ENCODE measurements at places on chromosomes 2 and 18.

GRCh38 chr2:163187995-163188655 is 349.6 kb upstream of the KCNH7 start:
- DNase-seq = no peak

DNA sequence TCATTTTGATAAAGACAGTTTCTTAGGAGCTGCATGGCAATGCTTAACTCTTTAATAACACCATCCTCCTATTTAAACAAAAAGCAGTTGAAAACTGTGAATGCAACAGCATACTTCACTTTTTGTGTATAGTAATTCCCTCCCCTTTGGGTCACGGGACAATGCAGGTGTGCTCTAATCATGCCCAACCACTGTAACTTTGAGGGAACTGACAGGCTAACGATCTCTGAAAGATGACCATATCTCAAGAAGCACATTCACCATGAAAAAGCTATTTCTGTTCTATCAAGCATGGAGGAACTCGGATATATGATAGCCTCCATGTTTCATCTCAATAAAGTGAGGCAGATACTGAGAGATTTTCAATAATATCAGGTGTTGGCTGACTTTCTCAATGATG is 81.1 kb upstream of the CD226 start:
- DNase-seq = no peak

DNA sequence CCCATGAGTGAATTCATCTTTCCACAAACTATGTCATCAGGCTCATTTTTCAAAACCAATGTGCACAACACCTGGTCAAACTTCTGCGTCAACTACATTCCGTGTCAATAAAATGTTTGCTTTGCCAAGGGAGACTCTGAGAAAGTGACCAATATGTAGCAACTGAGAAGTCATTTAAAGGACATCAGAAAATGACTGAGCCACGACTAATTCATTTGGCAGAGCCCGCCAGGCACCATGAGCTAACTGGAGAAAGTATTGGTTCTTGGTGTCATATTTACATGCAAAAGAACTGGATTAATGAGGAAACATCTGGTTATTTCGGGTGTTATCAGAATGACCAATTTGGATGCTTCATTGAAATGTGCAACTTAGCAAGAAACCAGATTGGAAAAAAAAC is 7.2 kb downstream of the RND3 start:
- DNase-seq = no peak

DNA sequence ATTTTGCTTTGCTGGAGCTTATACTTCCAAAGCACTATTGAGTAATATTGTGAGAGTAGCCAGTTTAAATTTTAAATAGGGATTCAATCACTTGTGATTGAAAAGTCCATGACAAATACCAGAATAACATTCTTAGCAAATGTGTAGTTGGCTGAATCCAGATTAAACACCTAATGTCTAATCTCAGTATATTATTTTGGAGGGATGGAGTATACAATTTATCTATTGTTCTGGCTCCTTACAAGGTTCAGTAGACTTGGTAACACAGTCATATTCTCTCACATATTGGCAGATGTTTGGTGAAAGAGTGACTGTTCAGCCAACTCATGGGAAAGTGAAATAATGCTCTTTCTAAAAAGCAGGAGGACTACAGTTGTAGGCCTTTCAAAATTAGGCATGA is 2.2 kb downstream of the UGT1A9 start:
- DNase-seq = no peak

DNA sequence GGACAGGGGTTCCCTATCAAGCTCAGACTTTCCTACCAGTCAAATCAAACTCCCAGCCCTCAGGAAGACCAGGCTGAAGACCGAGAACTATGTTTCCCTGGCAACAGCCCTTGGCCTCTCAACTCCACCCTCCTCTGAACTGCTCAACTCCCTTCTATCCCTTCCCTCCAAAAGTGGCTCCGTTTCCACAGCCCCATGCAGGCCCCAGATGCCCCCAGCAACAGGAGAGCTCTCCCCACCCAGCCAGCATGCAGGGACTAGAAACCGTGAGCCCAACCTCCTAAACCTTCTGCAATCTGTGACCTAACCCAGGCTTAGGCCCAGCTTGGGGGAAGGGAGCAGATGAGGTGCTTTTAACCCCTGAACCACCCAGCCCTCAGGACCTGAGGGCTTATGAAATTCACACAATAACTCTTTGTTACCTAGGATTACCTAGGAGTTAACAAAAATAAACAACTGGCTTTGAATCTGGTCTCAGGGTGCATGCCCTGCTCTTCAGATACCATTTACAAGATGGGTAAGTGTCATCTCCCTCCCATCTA is 87.2 kb downstream of the BCL11A start:
- no peak for DNase-seq

GRCh38 chr2:239589833-239590232 is 189.0 kb upstream of the HDAC4 start:
- DNase-seq = no peak

GRCh38 chr2:108936866-108937265 is 52.2 kb downstream of the EDAR start:
- DNase-seq = no peak
